ENCODE measurements at places on chromosomes 2 and 18. TPM values are rescaled to one million over a fixed set of nuclear protein-coding genes. Genes with fewer than 3 reads are reported as not detected.

C1QL2 gene
- total RNA-seq = 0.31 TPM

PROKR1 gene
- not detected for total RNA-seq

CPO gene
- 0.05 TPM for total RNA-seq

CNGA3 gene
- 0.02 TPM for total RNA-seq

SLC5A7 gene
- not detected for total RNA-seq

CDCA7 gene
- total RNA-seq = 45.3 TPM

ATP6V1C2 gene
- total RNA-seq = 0.29 TPM

FAP gene
- total RNA-seq = 0.11 TPM

MTLN gene
- 119 TPM for total RNA-seq

CRYBA2 gene
- total RNA-seq = 0.25 TPM

CD207 gene
- not detected for total RNA-seq

INHA gene
- 0.52 TPM for total RNA-seq

TUBB8B gene
- not detected for total RNA-seq

ALK gene
- not detected for total RNA-seq

ANKRD30B gene
- total RNA-seq = not detected

FABP1 gene
- total RNA-seq = not detected

PCARE gene
- total RNA-seq = not detected

CHMP3 gene
- total RNA-seq = 126 TPM

DQX1 gene
- total RNA-seq = 0.14 TPM

ANKRD29 gene
- 13.8 TPM for total RNA-seq

CCDC141 gene
- total RNA-seq = not detected

RNF152 gene
- total RNA-seq = 0.22 TPM
